T-helper 1 cell treated with Interleukin-12 subunit alpha and Interleukin-12 subunit beta and Interleukin-4 antibody, amounts not matched to agents 30 ng/mL and 1 ng/mL, for 36 hours (primary cell): ENCODE measurements at places on chromosomes 6 and 20. TPM values are rescaled to one million over a fixed set of nuclear protein-coding genes. Genes with fewer than 3 reads are reported as not detected.

Gene PNLDC1
- 0.59 and 0.74 TPM in 2 replicates for total RNA-seq

Gene KCNQ2
- total RNA-seq: not detected in 2 replicates

Gene DEFB124
- not detected in 2 replicates for total RNA-seq

Gene COL11A2
- total RNA-seq: 0.42 and 0.61 TPM in 2 replicates

Gene FAM83D
- total RNA-seq: 13.1 and 14.1 TPM in 2 replicates

Gene ZNF391
- total RNA-seq: 0.54 and 0.76 TPM in 2 replicates

Gene SSTR4
- total RNA-seq: not detected in 2 replicates

Gene FNDC1
- not detected in 2 replicates for total RNA-seq

Gene PRDM13
- not detected in 2 replicates for total RNA-seq

Gene PCNA
- total RNA-seq: 377 and 386 TPM in 2 replicates

Gene FABP7
- total RNA-seq: not detected in 2 replicates

Gene RNF217
- 1.1 and 1.3 TPM in 2 replicates for total RNA-seq

Gene BMP5
- not detected in 2 replicates for total RNA-seq

Gene SOX18
- total RNA-seq: 1.8 and 2.2 TPM in 2 replicates

Gene RGS17
- not detected in 2 replicates for total RNA-seq

Gene TMEM244
- total RNA-seq: not detected in 2 replicates

Gene DEFB119
- not detected in 2 replicates for total RNA-seq

Gene OXT
- 0.61 TPM in 1 of 2 replicates, not detected in the other for total RNA-seq

Gene EPPIN
- total RNA-seq: not detected in 2 replicates

Gene UBE2C
- total RNA-seq: 132 and 140 TPM in 2 replicates

Gene NKX2-2
- total RNA-seq: not detected in 2 replicates

Gene SLC22A2
- not detected in 2 replicates for total RNA-seq

Gene RIPPLY2
- total RNA-seq: not detected in 2 replicates

Gene IPCEF1
- 5.4 and 6.7 TPM in 2 replicates for total RNA-seq

Gene ARMH2
- 0.78 and 1.6 TPM in 2 replicates for total RNA-seq

Gene RING1
- total RNA-seq: 44.0 and 46.0 TPM in 2 replicates

Gene VGLL2
- total RNA-seq: not detected in 2 replicates
